ENCODE measurements at places on chromosomes 12 and 14.

DNA sequence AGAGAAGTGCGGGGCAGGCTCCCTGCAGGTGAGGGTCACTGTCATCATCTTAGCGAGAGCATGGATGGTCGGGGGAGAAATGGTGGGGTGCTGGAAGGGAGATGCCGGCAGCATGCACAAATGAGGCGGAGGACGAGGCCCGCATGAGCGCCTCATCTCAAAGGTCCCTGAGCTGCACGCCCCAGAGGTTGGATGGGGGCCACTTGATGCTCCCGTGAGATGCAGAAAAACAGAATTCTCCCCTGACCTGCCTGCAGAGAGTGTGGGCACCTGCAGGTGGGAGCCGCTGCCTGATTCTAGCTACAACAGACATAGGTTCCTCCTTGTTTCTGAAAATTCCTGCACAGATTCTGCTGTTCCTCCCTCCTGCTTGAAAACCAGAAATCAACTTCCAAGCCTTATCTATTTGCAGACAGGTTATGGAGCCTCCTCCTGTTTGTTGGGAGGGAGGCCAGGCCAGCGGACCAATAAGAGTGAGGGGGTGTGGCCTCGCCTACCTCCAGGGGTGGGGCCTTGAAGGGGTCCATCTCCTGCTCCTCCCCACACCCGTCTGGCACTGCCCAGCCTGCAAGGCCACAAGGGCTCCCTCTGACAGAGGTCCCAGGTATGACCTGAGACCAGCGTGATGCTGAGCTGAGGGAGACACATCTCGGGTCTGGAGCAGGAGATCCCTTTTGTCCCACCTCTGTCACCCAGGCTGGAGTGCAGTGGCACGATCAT lies 67.2 kb downstream of the KDM2B start:
- DNase-seq, result no peak
- H3K4me3 ChIP-seq, result no peak overlapping the region
- H3K27me3 ChIP-seq, result no peaks in the 10 kb centered on the region
- peaks cover 13% of the 10 kb centered on the region for H3K36me3 ChIP-seq
- H3K4me1 ChIP-seq, result peaks cover 10% of the 10 kb centered on the region

DNA sequence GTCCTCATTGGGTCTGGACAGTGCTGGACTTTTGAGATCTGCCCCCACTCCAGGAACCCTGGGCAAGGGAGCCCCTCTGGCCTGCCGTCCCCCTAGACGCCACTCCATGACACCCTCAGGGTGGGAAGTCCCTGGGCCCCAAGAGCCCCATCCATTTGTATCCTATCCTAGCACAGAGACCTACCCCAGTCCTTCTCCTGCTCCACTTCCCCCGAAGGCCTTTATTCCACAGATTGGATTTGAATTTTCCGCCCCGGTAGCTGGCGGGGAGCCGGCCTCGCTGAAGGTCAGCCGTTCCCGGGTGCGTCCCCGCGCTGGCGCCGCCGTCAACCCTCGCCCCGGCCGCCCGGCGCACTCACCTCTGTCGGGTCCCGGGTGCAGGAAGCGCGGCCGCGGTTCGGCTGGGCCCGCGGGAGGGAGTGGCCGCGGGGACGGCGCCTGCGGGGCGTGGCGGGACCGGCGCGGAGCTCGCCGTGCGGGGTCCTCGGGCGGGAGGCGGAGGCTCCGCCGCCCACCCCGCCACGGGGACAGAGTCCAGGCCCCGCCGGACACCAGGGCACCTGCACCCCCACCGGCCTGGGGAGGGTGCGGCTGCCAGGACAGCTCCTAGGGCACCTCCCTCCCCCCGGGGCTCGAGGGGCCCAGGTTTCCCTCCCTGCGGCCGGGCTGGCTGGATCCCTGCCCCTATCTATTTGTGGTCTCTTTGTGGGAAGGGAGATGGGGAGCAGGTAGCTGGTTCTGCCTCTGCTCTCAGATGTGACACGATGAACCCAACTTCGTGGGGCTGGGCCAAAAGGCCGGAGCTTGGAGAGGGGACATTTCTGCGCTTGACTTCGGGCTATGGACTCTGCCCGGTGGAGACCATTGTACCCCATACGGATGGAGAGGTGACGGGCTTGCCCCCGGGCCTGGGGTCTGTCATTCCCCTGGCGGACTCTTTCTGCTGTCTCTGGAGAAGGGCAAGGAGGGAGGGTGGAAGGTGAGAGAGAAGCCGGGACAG lies 19.9 kb upstream of the GPR68 start:
- H3K4me3 ChIP-seq, result peak overlapping the region; percentile 43
- peak; percentile 58 for DNase-seq
- no peaks in the 10 kb centered on the region for H3K27me3 ChIP-seq
- peak overlapping the region; percentile 56 for H3K27ac ChIP-seq
- peaks cover 46% of the 10 kb centered on the region for H3K4me1 ChIP-seq

- no peak overlapping the region for H3K4me3 ChIP-seq
- peak overlapping the region; percentile 41 for H3K27ac ChIP-seq
- H3K27me3 ChIP-seq, result no peaks in the 10 kb centered on the region
- H3K4me1 ChIP-seq, result peaks cover 13% of the 10 kb centered on the region
- peaks cover 54% of the 10 kb centered on the region for H3K36me3 ChIP-seq
Measured at GRCh38 chr12:49645146-49646039, 22.0 kb downstream of the PRPF40B start.

DNA sequence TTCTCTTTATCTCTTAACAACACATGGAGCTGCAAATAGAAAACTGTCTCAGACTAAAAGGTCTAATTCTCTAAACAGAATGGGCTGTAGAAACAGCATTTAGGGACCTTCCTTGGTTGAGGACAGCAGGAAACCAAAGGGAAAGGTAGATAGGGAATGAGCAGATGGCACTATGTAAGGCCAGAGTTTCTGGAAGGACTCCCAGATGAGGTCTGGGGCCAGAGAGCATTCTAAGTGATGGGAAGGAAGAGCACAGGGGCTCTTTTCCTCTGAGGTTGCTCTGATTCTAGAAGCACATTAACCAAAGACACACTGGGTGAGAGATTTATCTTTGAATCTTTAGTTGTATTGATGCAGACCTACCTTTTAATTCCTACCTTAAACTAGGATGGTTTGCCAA lies 79.4 kb downstream of the TPH2 start:
- no peaks in the 10 kb centered on the region for H3K4me1 ChIP-seq
- H3K36me3 ChIP-seq, result no peaks in the 10 kb centered on the region
- H3K27ac ChIP-seq, result no peak overlapping the region
- no peak for DNase-seq
- no peak overlapping the region for H3K4me3 ChIP-seq

GRCh38 chr14:68507544-68508081 lies 285.3 kb downstream of the ZFP36L1 start:
- peak overlapping the region; percentile 28 for H3K27ac ChIP-seq
- peak; percentile 79 for DNase-seq
- no peaks in the 10 kb centered on the region for H3K36me3 ChIP-seq
- no peaks in the 10 kb centered on the region for H3K27me3 ChIP-seq
- peaks cover 35% of the 10 kb centered on the region for H3K4me1 ChIP-seq

Measured in natural killer cell (primary cell).